ENCODE measurements at places on chromosomes 11 and 22.

DNA sequence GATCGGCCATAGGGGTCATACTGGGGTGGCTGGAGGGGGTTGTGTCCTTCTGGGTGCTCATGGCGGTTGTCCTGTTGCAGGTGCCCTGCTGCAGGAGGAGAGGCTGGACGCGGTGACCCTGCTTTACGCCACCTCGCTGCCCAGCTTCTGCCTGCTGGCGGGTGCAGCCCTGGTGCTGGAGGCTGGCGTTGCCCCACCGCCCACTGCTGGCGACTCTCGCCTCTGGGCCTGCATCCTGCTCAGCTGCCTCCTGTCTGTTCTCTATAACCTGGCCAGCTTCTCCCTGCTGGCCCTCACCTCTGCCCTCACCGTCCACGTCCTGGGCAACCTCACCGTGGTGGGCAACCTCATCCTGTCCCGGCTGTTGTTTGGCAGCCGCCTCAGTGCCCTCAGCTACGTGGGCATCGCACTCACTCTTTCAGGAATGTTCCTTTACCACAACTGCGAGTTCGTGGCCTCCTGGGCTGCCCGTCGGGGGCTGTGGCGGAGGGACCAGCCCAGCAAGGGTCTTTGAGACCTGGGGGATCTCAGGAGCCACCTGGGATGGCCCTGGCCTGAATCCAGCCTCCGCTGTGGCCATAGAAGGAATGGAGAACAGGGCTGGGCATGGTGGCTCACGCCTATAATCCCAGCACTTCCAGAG is 11.1 kb downstream of the SLC35E4 start:
- no peak for DNase-seq

DNA sequence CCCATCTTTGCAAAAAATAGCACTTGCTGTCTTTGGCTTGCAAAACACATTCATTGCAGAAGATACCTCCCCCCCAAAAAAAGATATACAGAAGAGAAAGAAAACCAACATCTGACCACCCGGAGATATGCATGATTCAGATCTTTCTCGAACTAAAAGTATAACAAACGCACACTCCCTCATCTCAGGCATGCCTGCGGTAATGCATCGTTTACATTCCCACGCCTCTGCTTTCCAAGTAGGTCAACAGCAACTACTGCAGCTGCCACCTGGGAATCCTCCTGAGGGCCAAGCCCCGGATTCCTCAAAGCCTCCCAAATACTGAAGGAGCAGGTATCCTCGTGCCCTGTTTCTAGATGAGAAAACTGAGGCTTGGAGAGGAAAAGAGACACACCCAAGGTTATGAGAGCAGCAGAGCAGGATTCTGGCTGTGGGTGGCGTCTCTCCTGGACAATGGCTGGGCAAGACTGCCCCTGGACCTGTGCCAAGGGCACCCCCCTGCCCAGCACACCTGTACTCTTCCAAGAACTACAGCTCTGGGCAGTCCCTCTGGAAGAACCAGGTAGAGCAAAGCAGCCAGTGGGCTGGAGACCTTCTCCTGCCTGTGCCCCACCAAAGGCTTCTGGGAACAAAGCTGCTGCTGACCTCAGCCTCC is 38.1 kb downstream of the NUP50 start:
- DNase-seq, result no peak

DNA sequence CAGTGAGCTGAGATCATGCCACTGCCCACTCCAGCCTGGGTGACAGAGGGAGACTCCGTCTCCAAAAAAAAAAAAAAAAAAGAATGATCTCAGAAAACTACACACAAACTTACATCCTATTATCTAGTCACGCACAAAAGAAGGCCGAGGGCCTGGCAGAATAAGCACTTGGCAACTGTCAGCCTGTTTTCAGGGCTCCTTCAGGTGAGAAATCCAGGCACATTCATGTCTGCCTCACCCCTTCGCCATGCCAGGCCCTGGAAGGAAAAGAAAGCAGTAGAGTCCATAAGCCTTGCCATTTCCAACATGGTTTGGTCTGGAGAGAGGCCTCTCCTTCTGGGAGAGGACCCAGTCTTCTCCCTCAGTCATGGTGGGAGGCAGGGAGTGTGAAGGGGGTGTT is 30.9 kb downstream of the C11orf58 start:
- no peak for DNase-seq

GRCh38 chr11:95147364-95147905 is 57.8 kb downstream of the ENDOD1 start:
- no peak for DNase-seq

GRCh38 chr11:133399294-133399693 is 133.0 kb downstream of the OPCML start:
- DNase-seq, result no peak

DNA sequence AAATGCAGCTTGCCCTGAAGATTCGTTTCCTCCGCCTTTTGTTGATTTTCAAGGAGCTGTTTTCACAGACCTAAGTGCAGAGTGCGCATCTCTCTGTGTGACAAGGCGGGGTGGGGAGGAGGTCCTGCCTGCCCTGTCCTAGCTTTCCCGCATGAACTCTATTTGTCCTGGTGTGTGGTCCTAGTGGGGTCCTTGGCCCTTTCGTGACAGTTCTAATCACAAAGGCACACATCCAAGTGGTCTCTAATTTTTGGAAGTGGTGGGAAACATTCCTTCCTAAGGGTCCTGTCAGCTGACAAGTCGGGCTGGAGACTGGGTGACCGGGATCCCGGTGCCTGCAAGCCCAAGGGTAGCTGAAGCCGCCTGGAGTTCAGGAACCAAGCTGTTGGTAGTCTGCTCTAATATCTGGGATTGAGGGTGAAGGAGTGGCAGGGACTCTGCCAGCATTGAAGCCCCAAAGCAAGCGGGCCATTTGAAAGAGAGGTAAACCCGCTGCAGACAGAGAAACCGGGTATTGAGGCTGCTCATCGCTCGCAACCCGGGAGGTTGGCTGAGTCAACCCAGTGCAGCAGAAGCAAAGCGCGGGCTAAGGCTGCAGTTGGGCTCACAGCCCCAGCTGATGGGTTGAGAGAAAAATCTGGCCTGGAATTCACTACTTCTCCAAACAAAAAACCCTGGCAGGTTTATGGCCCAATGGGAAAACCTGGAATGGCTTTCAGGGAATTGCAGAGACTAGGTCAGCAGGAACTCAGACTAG is 28.1 kb upstream of the FBXO3 start:
- peak; percentile 8 for DNase-seq

DNA sequence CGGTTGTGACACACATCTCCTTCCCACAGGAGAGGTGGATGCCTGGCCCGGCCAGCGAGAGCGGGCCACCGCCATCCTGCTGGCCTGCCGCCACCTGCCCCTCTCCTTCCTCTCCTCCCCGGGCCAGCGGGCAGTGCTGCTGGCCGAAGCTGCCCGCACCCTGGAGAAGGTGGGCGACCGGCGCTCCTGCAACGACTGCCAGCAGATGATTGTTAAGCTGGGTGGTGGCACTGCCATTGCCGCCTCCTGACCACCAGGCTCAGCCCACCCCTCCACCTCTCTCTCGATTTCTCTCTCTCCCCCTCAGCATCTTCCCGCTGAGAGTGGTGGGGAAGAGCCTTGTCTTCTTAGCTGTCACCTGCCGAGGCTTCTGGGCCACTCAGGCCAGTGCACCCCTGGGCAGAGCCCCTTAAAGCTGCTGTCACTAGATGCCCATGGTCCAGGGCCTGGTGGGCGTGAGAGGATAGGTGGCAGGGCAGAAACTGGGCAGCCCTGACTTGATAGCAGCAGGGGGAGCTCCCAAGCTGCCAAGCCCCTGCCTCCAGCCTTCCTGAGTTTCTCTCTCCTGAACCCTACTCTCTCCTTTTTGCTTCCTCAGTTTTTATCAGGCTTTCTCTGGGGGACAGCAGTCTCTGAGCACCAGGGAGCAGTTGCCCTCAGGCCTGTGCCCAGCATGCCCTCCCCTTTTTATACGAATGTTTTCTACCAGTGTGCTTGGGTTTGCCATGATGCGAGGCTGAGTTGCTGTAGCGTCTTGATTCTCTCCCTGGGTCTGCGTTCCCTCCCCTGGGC is 9.3 kb downstream of the SHISA8 start:
- DNase-seq, result no peak

- DNase-seq, result no peak
Observed at GRCh38 chr11:68341557-68342458, 29.4 kb downstream of the LRP5 start.

DNA sequence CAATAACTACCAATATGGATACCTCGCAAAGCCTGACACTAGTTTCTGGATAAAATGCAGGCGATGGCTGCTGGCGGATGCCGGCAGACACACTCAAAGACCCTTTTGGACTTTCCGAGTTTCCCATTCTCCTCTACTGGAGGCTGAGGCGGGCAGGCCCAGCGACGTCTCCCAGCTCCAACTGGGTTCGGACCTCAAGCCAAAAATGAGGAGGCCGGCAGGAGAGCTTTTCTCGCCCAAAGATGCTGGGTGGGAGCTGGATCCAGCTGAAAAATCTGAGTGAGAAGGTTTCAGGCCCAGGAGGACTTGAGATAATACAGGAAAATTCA is 428 bp upstream of the FEZ1 start:
- DNase-seq, result no peak

- DNase-seq, result no peak
Observed at GRCh38 chr22:41226723-41227655, 13.7 kb downstream of the CHADL start.

DNA sequence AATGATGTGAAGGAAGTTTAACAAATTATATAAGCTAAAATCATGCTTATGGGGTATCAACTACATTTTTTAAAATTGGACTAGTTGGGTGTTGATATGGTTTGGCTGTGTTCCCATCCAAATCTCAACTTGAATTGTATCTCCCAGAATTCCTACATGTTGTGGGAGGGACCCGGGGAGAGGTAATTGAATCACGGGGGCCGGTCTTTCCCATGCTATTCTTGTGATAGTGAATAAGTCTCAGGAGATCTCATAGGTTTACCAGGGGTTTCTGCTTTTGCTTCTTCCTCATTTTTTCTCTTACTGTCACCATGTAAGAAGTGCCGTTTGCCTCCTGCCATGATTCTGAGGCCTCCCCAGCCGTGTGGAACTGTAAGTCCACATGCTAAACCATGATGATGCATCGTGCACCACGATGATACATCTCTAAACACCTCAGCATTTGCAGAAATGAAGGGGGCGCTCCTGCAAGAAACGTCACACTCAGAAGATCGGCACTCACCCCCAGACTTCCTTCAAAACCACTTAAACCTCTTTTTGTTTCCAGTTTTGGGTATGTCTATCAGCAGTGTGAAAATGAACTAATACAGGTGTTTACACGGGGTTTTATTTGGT is 340.0 kb downstream of the SHANK2 start:
- DNase-seq, result no peak

DNA sequence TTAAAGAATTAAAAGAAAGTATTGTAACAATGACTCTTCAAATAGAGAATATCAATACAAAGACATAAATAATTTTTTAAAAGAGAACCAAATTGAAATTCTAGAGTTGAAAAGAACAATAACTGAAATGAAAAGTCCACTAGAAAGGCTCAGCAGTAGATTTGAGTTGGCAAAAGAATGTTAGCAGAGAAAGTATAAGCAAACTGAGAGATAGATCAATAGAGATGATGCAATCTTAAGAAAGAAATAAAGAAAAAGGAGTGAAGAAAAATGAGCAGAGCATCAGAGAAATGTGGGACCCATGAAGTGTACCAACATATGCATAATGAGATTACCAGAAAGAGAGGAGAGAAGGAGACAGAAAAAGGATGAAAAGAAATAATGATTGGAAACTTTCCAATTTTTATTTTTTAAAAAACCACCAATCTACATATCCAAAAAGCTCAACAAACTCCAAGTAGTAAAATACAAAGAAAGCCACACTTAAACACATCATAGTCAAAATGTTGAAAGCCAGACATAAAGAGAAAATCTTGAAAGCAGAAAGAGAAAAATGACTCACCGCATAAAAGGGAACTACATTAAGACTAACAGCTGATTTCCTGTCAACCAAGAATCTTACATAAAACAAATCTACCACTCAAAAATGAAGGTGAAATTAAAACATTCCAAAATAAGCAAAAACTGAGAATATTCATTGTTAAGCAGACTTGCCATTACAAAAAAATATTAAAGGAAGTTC is 20.9 kb downstream of the NCF4 start:
- no peak for DNase-seq

- DNase-seq, result no peak
Observed at GRCh38 chr11:92423115-92424034, 198.8 kb downstream of the FAT3 start.

- no peak for DNase-seq
Observed at GRCh38 chr11:22795914-22796313, 33.7 kb downstream of the SVIP start.

- DNase-seq, result no peak
Observed at GRCh38 chr11:72432347-72433287, 1.7 kb downstream of the CLPB start.

DNA sequence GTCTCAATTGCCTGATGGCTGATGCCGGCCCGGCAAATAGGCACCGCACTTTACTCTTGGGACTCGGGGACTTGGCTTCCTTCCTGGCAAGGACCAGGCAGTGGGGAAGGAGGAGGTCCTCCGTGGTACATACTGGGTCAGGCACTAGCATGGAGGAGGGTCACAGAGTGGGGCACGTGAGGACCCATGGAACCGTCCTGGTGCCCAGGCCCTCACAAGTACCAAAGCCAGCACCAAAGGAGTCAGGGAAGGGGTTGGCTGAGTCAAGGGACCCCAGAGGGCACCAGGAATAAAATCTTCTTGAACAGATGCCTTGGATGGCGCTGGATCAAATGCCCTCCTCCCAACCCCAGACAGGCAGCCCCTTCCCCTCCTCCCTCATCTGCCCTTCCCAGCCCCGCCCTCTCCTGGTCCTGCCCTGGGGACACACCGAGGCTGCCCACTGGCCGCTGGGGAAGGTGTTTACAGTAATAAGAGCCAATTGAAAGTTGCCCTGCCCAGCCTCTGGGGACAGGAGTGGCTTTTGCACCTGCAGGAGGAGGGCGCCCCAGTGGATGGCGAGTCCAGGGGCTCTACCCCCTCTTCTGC is 5.6 kb upstream of the CARNS1 start:
- DNase-seq, result no peak

GRCh38 chr22:39184586-39185577 is 32.4 kb upstream of the CBX7 start:
- DNase-seq, result no peak

- no peak for DNase-seq
Observed at GRCh38 chr11:24900960-24901549, 404.2 kb downstream of the LUZP2 start.

- DNase-seq, result no peak
Observed at GRCh38 chr22:44158816-44159215, 21.9 kb upstream of the PARVG start.

Data from stimulated activated CD4-positive, alpha-beta T cell treated with anti-CD3 and anti-CD28 coated beads, Interleukin-1b, Interleukin-23, amount 100 ng/mL, for 24 hours (primary cell).